ENCODE measurements at places on chromosomes 4 and X.

DNA sequence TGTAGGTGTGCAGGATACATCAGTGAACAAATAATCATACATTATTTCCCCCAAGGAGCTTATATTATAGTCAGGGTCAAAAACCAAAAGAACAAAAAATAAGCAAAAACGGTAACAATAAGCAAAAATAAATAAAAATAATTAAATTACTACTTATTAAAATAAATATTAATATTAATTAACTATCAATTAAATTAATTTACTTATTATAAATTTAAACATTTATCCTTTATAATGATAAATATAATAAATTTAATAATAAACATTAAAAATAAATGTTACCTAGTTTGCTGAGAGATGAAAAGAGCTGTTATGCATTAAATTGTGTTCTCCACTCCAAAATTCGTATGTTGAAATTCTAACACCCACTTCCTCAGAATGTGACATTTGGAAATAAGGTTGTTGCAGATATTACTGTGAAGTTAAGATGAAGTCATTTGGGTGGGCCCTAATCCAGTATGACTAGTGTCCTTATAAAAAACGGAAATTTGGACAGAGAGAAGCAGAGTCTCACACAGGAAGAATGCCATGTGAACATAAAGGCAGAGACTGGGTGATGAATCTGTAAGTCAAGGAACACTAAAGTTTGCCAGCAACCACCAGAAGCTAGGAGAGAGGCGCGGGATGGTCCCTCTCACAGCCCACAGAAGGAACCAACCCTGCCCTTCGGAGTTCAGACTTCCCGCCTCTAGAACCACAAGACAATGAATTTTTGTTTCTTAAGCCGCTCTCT lies 67.2 kb upstream of the IBSP start:
- no peak for DNase-seq

DNA sequence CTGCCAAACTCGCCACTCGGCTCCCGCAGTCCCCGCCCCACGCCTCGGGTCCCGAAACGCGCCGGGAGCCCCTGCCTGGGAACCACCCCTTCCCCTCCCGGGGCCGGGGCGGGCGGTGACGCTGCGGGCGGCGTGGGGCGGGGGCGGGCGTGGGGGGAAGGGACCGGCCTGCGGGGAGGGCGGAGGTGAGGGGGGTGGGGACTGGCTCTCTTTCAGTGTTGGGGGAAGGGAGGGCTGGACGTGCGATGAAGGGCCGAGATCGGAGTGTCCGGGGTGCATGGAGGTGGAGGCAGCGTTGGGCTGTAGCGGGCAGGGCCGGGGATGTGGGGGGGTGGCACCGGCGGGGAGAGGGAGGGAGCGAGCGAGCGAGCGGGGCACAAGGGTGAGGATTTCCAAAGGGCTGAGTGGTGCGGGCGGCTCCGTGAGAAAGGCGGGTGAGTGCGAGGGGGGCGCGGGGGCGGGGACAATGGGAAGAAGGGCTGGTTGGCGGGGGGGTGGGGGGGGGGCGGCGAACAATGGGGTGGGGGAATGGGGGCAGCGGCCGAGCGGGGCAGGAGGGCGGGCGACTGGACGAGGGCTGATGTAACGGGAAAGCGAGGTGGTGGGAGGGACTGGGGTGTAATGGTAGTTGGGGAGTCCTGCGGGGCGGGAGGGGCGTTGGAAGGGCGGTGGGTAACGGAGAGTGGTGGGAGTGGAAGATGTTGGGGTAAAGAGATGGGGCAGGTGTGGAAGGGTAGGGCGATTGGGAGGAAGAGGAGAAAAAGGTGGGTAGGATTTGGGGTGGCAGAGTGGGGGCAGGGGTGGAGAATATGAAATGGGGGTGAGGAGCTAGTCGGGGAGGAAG lies 578 bp downstream of the DCUN1D4 start:
- DNase-seq, result peak; percentile 22

DNA sequence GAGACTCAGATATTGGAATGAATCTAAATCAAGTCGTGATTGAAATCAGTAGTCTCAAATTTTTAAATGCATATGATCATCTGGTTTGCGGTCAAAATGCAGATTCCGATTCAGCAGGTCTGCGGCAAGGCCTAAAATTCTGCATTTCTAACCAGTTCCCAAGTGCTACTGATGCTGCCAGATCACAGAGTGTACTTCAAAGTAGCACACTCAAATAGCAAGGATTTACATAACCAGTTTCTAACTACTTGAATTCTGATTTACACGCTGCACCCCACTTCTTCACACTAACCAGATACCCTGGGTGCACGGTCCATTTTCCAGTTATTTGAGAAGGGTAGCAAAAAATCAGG lies 752 bp downstream of the MBTPS2 start:
- DNase-seq, result no peak

DNA sequence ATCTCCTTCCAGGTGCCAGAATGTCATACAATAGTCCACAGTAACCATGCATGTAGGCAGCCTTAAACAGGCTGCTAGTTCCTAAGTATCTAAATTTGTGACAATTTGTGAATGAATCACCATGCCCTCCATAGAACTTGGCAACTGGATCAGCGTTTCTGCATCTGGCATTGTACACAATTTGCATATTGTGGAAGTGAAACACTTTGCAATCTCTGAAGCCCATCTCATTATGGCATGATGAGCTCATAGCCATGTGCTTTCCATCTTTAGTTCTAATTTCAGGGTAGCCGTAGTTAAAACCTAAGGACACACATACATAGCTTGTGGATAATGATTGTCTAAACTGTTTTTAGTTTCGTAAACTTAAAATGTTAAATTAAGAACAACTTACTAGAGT lies 573.6 kb downstream of the PPP4R3C start:
- DNase-seq, result no peak

DNA sequence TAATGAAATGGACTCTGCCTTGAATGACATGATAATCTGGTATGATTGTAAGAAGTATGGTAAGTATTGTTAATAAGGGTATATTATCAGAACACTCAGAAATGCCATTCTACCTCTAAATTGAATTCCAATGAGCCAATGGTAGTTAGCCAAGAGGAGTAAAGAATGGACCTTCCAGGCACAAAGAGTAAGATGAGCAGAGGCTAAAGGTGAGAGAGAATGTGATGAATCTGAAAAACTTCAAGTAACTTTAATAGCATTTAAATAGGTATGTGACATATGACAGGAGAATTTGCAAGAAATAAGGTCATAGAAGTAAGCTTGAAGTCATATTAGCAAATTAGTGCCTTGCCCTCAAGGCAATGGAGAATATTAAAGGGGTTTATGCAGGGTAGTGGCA lies 152.4 kb downstream of the BANK1 start:
- DNase-seq, result no peak

DNA sequence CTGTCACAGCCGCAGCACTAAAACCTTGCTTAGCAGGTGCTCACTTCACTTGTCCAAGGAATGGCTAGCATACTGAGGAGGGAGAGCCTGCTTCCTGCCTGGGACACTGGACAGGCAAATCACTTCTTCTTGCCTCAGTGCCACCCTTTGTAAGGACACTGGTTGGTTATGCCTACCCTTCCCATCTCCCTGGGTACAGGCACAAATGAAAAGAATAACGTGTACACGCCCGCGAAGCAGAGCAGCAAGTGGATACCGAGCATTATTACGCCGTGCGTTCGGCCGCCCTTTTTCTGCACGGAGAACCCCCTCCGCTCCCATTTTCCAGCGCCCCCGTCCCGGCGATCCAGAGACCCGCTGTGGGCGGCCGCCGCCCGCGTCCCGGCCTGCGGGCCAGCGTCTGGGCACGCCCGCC lies 338 bp upstream of the KLHL2 start:
- peak; percentile 3 for DNase-seq

DNA sequence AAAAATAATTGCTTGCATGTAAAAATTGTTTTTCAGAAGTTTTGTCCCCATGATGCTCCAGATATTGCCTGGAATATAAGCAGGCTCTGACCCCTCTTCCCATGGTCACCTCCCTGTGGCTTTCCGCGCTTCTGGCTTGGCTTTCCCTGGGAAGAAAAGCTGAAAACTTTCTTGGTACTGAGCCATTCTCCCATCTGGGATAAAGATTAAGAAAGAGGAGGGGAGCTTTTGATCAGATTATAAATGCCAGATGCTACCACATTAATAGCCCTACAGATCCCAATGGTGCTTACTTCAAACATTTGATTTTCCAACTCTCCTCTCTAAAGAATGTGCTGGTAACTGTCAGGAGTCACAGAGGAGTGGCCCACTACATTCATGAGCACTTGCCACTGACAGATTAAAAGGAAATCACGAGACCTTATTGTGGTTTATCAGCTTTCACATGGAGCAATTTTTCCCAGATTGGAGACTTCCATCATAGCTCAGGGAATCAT lies 54.4 kb upstream of the GAB1 start:
- DNase-seq, result no peak

- DNase-seq, result no peak
Measured at GRCh38 chr4:122865425-122865824, 38.8 kb downstream of the FGF2 start.

DNA sequence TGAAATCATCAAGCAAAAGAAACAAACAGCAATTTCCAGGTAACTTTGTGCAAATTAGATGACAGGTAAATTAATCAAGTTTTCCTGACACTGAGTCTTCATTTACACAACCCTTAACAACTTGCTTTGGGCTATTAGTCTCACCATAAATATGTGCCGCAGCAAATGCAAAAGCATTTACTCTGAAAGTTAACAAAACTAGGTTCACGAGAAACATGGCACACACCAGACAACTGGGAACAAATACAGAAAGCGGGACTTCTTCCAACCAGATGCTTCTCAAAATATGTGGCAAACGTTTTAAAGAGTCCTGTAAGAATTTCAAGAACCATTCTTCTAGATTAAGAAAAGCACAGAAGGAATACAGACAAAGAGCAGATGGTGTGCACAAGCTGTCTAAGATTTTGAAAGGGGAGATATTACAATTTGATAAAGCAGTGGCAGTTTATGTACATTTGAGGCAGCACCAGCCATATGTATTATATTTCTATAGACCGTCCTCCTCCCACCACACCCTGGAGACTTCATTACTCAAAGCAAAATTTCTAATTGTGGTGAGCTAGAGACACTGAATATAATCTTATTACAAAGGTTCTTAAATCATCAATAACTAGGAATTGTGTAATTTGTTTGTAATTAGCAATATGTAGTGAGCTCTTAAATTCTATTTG lies 192.5 kb upstream of the ADAMTS3 start:
- DNase-seq, result no peak

DNA sequence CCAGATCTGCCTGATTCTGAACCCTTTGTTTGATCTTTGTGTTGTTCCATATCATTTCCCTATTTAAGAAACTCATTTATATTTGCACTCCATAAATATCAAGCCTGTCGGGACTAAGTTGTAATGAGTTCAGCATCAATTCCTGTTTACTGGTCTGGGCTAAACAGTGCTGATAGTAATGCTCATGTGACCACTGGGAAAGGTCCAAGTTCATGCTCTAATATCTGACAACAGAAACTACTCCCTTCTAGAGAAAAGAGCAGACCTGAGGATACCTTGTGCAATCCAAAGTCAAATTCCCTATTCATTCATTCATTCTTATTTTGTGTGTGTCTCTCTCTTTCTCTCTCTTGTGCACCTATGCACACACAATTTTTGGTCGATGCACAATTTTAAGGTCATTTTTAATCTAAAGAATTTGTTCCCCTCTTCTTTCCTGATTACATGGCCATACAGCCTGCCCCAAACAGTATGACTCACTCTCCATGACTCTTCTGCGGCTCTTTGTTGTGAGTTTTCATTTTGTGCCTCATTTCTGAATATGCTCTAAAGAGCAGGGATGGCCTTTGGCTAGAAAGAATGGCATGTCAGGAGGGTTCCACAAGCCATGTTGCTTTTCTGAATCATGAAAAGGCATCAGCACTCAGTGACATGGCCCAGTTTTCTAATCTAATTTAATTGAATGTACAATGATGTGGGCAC lies 664.3 kb downstream of the RPA4 start:
- no peak for DNase-seq

- DNase-seq, result no peak
Measured at GRCh38 chr4:71380788-71381187, 42.0 kb downstream of the SLC4A4 start.

DNA sequence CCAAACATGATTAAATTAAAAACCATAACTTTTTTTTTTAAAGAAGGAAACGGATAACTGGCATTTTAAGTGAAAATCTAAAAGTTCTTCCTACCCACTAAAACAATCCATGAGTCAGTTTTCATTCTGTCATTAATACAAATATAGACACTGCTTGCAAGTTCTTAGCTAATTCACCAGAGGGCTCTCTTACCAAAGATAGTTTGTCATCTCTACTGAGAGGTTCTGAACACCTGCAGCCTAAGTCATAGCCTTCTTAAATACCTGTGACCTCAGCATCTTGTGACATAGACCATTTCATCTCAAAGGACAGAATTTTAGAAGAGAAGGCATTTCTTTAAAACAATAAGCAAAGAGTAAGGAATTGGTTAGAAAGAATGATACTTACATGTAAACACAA lies 65.3 kb upstream of the FAM120C start:
- DNase-seq, result no peak

GRCh38 chrX:110131031-110131430 lies 128.1 kb downstream of the TMEM164 start:
- no peak for DNase-seq

- DNase-seq, result no peak
Measured at GRCh38 chr4:7766661-7767345, 172.9 kb downstream of the AFAP1 start.

GRCh38 chr4:3372933-3373465 lies 68.8 kb upstream of the HGFAC start:
- DNase-seq, result no peak

- no peak for DNase-seq
Measured at GRCh38 chr4:145839151-145839550, 99.5 kb downstream of the ZNF827 start.

DNA sequence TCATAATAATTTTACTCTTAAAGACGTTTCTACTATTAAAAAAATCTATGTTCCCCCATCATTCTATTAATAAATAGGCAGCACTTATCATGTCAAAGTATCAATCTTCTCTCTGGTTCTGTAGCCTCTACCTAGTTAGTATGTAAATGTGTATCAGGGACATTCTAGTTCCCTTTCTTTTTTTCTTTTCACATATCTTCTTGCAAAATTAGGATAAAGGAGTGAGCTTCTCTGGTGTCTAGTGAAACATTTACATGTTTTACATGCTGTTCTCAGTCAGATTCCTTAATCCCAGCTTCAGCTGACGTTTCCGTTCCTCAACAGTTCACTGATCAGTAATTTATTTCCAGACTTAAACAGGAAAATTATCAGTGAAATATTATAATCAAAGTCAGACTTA lies 11.8 kb downstream of the PCDH10 start:
- DNase-seq, result no peak

Measured in T-cell (primary cell).